ENCODE measurements at places on chromosomes 4 and X. TPM values are rescaled to one million over a fixed set of nuclear protein-coding genes. Genes with fewer than 3 reads are reported as not detected.

FHIP1A gene
- 46.4 TPM for total RNA-seq

RAB40A gene
- not detected for total RNA-seq

GRCh38 chr4:171022824-171023230 is 790.4 kb upstream of the GALNTL6 start:
- H3K36me3 ChIP-seq: no peaks in the 10 kb centered on the region
- no peaks in the 10 kb centered on the region for H3K4me1 ChIP-seq
- DNase-seq: no peak
- H3K4me3 ChIP-seq: no peak overlapping the region
- no peak overlapping the region for H3K27ac ChIP-seq

DNA sequence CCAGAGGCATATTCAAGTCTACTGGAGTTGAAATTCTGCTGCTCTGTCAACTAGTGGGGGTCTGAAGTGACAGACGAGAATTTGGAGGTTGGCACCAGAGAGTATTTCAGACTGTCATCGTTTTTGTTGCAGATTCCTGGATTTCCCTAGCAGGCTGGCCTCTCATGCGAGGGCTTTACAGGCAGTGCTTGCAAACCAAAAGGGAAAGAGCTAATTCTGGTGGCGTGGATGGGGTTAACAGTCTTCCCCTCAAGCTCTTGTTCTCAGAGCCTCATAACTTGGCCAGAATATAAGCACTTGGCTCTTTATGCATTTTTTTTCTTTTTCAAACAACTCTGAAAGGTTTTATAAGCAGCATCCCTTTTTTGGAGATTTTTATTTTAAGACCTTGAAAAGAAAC is at the start of gene SPARCL1:
SPARCL1 (minus strand) TSS at position 190 of the 400 bp plus-strand sequence. CDS start 29,802 bp downstream, outside the sequence.
- H3K36me3 ChIP-seq: no peaks in the 10 kb centered on the region
- peak within 1 kb of the TSS; percentile 67 for H3K27ac ChIP-seq
- no peaks in the 10 kb centered on the region for H3K27me3 ChIP-seq

- H3K4me1 ChIP-seq: peaks cover 50% of the 10 kb centered on the region
- H3K27ac ChIP-seq: peak within 1 kb of the TSS; percentile 98
- peak within 1 kb of the TSS; percentile 91 for H3K4me3 ChIP-seq
- DNase-seq: peak; percentile 95
Measured at GRCh38 chr4:107989537-107990386, at the start of gene HADH. Gene HADH, plus strand, starts transcription at chr4:107989889. Its CDS starts 44 bp downstream, at chr4:107989933.

- H3K4me3 ChIP-seq: no peak overlapping the region
- H3K4me1 ChIP-seq: no peaks in the 10 kb centered on the region
- H3K27me3 ChIP-seq: no peaks in the 10 kb centered on the region
- no peaks in the 10 kb centered on the region for H3K36me3 ChIP-seq
- no peak overlapping the region for H3K27ac ChIP-seq
- no peak for DNase-seq
Measured at GRCh38 chr4:72591547-72592454, 22.8 kb upstream of the ADAMTS3 start.

DNA sequence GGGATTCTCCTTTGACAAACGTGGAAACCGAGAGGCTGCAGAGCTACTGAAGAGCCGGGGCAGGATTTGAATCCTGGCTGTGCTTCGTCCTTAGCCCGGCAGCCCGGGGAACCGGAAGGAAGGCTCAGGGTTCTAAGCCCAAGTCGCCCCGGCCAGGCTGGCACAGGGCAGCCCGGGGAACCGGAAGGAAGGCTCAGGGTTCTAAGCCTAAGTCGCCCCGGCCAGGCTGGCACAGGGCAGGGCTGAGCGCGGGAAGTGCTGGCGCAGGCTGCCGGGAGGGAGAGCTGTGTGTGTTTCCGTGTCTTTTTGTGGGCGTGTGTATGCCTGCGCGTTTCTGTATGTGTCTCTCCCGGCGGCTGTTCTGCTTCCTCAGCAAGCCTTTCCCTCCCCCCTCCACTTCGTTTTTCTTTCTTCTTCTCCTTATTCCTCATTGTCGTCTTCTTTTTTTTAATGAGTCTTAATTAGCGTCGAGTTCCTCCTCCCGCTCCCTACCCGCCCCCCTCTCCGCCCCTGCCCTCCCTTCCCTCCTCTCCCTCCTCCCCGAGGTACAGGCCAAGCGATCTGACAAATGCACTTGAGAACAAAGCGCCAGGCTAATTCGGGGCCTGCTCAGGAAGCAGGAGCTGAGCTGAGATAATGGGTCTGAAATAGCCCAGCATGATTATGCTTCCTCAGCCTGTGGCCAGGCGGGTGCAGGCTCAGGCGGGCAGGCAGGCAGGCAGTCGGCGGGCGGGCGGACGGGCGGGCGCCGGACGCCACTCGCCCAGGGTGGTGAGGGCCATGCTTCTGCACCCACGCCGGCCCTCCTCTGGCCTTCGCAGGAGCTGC is 65.9 kb downstream of the EFNB1 start:
- no peaks in the 10 kb centered on the region for H3K27me3 ChIP-seq
- peak overlapping the region; percentile 50 for H3K4me3 ChIP-seq
- H3K27ac ChIP-seq: peak overlapping the region; percentile 85
- no peaks in the 10 kb centered on the region for H3K36me3 ChIP-seq

GRCh38 chr4:105645440-105645839 is 63.0 kb downstream of the INTS12 start:
- no peaks in the 10 kb centered on the region for H3K27me3 ChIP-seq
- no peak for DNase-seq
- no peaks in the 10 kb centered on the region for H3K36me3 ChIP-seq
- H3K27ac ChIP-seq: no peak overlapping the region
- no peaks in the 10 kb centered on the region for H3K4me1 ChIP-seq

GRCh38 chr4:84166486-84166885 is 332.6 kb downstream of the NKX6-1 start:
- no peaks in the 10 kb centered on the region for H3K27me3 ChIP-seq
- H3K27ac ChIP-seq: no peak overlapping the region
- DNase-seq: no peak
- no peaks in the 10 kb centered on the region for H3K4me1 ChIP-seq
- no peak overlapping the region for H3K4me3 ChIP-seq
- no peaks in the 10 kb centered on the region for H3K36me3 ChIP-seq

DNA sequence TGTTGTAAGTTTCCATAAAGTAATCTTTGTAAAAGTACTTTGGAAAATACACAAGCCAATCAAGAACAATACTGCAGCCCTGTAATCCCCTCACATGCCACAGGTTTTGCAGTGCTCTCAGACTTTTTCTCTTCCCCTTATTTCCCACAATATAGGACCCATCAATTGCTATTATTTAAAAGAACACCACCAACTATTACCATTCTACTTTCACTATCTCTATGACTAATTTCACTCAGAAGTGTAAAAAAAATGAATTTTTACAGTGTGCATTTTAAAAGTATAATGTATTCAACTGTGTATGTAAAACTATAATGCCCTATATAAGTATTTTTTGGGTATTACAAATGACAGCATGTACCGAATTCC is 1.7 kb downstream of the ATP8A1 start:
- no peak for DNase-seq
- no peaks in the 10 kb centered on the region for H3K27me3 ChIP-seq
- peaks cover 46% of the 10 kb centered on the region for H3K4me1 ChIP-seq
- no peaks in the 10 kb centered on the region for H3K36me3 ChIP-seq
- peak overlapping the region; percentile 88 for H3K4me3 ChIP-seq

DNA sequence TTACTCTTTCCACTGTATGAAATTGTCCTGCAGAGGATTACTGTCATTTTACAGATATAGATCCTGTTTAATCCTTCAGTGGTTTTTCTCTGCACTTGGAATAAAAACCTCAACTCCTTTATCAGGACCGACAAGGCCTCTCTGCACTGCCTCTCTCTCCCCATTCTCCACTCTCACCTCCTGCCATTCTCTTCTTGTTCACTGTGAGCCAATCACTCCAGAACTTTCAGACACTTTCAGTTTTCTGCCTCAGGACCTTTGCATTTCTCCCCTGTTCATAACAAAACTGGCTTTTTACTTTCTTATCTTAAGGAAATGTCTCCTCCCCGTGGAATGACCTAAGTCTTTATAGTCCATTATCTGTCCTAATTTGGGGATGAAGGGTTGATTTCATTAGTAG is 137.3 kb downstream of the ELOVL6 start:
- H3K4me1 ChIP-seq: no peaks in the 10 kb centered on the region
- H3K27ac ChIP-seq: no peak overlapping the region
- H3K27me3 ChIP-seq: no peaks in the 10 kb centered on the region
- no peak overlapping the region for H3K4me3 ChIP-seq
- no peak for DNase-seq

- H3K27ac ChIP-seq: no peak overlapping the region
- no peaks in the 10 kb centered on the region for H3K4me1 ChIP-seq
- no peak for DNase-seq
- no peak overlapping the region for H3K4me3 ChIP-seq
Measured at GRCh38 chrX:54288968-54289367, 68.9 kb downstream of the WNK3 start.

DNA sequence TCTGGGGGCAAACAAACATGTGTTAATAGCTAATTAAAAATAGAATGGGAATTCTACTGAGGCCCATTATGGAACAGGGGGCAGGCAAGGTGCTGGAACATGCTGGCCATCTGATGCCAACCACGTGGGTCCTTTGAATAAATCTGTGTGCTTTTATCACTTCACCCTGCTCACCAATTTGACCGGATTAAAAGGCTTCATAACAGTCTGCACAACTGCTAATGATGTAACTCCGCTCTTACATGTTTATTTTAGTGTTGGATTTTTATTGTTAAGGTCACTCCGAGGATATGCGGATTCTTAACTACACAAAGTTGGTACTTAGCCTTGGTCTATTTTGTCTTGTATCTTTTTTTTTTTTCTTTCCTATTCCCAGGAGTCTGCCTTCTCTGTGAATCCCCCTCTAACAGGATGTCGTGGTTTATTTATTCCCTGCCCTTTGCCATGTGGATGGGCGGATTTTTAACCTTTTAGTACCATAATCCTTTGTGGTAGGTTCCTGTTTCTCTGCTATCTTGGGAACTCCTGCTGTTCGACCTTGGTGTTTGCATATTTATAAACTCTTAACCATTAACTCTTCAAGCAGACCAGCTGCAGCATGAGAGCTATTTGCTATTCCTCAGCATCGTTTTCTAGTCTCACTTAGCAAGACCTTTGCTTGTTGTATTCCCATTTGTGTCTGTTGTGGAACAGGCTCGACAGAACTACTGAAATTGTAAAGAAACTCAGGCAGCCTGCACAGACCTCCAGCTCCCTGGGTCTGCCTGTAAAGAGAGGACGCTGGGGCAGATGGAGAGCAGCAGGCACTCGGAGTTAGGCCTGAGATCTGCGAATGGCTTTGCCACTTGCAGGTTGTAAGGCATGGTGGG is 38.0 kb downstream of the TRIM2 start:
- DNase-seq: no peak
- H3K27me3 ChIP-seq: no peaks in the 10 kb centered on the region
- no peak overlapping the region for H3K27ac ChIP-seq
- peaks cover 11% of the 10 kb centered on the region for H3K36me3 ChIP-seq

GRCh38 chr4:164753873-164754488 is at the start of gene SMIM31:
Gene SMIM31, plus strand, starts transcription at chr4:164754131. Its CDS starts 16,313 bp downstream, at chr4:164770444.
- no peak within 1 kb of the TSS for H3K27ac ChIP-seq
- no peaks in the 10 kb centered on the region for H3K27me3 ChIP-seq
- no peak within 1 kb of the TSS for H3K4me3 ChIP-seq
- no peak for DNase-seq
- H3K4me1 ChIP-seq: no peaks in the 10 kb centered on the region

- no peaks in the 10 kb centered on the region for H3K4me1 ChIP-seq
- no peak overlapping the region for H3K27ac ChIP-seq
- H3K36me3 ChIP-seq: no peaks in the 10 kb centered on the region
- no peak for DNase-seq
- no peak overlapping the region for H3K4me3 ChIP-seq
Measured at GRCh38 chr4:134787315-134787714, 585.7 kb upstream of the PABPC4L start.

GRCh38 chr4:6855692-6856297 is 53.8 kb upstream of the TBC1D14 start:
- DNase-seq: no peak
- peaks cover 39% of the 10 kb centered on the region for H3K36me3 ChIP-seq
- H3K27me3 ChIP-seq: no peaks in the 10 kb centered on the region
- H3K27ac ChIP-seq: peak overlapping the region; percentile 87
- H3K4me1 ChIP-seq: peaks cover 44% of the 10 kb centered on the region
- peak overlapping the region; percentile 60 for H3K4me3 ChIP-seq

DNA sequence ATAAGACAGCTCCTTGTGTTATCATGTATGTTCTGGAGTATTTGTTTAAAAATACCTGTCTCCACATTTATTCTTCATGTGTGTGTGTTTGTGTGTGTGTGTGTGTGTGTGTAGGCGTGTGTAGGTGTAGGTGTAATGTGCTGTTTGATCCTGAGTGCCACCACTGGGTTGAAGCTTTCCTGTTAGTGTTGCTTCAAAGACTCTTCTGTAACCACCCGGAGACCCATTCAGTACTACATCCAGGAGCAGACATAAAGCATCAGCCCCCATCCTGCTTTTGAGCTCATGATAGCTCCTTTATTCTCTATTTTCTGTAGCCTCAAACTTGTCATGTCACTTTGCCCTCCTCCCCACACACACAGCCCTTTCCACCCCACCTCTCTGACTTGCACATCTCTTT is 3.0 kb upstream of the ZDHHC9 start:
- H3K36me3 ChIP-seq: no peaks in the 10 kb centered on the region
- H3K27me3 ChIP-seq: no peaks in the 10 kb centered on the region
- no peaks in the 10 kb centered on the region for H3K4me1 ChIP-seq
- no peak overlapping the region for H3K4me3 ChIP-seq
- no peak overlapping the region for H3K27ac ChIP-seq

GRCh38 chrX:10110984-10111363 is 45.8 kb upstream of the CLCN4 start:
- no peak overlapping the region for H3K4me3 ChIP-seq
- no peaks in the 10 kb centered on the region for H3K27me3 ChIP-seq
- no peaks in the 10 kb centered on the region for H3K36me3 ChIP-seq
- DNase-seq: no peak
- peak overlapping the region; percentile 16 for H3K27ac ChIP-seq
- H3K4me1 ChIP-seq: peaks cover 4% of the 10 kb centered on the region

- no peaks in the 10 kb centered on the region for H3K36me3 ChIP-seq
- no peak for DNase-seq
- H3K4me3 ChIP-seq: no peak overlapping the region
- H3K4me1 ChIP-seq: no peaks in the 10 kb centered on the region
- no peaks in the 10 kb centered on the region for H3K27me3 ChIP-seq
- H3K27ac ChIP-seq: no peak overlapping the region
Measured at GRCh38 chr4:106149026-106149425, 167.0 kb downstream of the TBCK start.

- H3K36me3 ChIP-seq: no peaks in the 10 kb centered on the region
- no peak overlapping the region for H3K4me3 ChIP-seq
- H3K27me3 ChIP-seq: no peaks in the 10 kb centered on the region
- no peak for DNase-seq
Measured at GRCh38 chr4:42641161-42641560, 15.7 kb downstream of the ATP8A1 start.

DNA sequence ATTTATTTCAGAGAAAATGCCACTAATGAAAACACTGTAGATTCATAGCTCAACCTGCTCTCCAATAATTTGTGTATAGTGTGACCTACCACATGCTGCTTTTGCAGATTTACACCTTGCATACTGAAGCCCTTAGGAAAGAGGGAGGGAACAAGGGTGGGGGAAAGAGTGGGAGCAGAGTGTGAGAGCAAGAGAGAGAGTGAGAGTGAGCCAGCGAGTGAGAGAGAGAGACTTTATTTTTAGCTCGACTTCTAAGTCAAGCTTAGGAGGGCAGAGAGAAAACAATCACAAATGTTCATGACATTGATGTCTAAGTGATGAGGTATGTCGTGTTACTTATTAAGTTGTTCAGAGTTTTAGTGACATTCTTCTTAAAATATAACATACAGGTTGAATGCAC is 112.5 kb upstream of the HAND2 start:
- no peaks in the 10 kb centered on the region for H3K36me3 ChIP-seq
- no peaks in the 10 kb centered on the region for H3K4me1 ChIP-seq
- DNase-seq: no peak
- H3K27me3 ChIP-seq: no peaks in the 10 kb centered on the region
- no peak overlapping the region for H3K4me3 ChIP-seq
